ENCODE measurements at places on chromosomes 1 and 21.

DNA sequence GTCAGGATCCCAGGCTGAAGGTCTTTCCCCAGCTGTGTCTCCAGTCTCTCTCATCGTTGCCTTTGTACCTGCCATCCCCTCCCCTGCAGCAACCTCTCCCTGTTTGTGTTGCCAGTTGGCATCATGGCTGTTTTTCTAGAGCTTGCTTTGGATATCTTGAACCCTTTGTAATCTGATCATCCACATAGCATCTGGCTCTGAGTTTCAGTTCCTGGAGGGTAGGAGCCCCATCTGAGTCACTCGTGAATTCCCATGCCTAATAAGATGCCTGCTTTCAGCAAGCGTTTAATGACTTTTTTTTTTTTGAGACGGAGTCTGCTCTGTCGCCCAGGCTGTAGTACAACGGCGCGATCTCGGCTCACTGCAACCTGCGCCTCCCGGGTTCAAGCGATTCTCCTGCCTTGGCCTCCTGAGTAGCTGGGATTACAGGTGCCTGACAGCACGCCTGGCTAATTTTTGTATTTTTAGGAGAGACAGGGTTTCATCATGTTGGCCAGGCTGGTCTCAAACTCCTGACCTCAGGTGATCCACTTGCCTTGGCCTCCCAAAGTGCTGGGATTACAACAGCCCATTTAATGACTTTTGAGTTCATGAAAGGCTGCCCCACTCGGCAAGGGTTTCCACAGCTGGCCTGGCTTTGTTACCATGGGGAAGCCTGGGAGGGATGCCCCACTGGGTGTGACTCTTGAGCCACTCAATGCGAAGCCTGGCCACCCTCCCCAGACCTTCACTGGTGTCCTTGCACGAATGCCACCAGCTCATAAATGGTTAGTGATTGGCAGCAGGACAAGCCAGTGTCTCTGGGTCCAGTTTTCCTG, 11.9 kb downstream of the ALPL start:
- DNase-seq, result no peak

- DNase-seq, result no peak
Measured at GRCh38 chr1:60054374-60054773, 19.2 kb downstream of the C1orf87 start.

- DNase-seq, result no peak
Measured at GRCh38 chr1:113811156-113811887, 954 bp downstream of the RSBN1 start.

DNA sequence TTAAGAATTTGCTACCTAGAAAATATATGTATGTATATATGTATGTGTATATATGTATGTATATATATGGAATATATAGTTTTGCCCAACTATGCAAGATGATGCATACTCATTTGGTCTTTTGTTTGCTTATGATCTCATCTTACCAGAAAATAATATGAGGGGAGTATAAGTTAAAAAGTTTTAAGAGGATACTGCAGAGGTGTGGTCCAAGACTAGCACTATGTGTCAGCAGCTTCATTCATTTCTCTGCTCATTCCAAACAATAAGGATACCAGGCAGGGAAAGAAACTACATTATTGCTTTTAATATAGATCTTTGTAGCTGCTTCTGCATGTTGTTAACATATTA, 22.8 kb downstream of the RCOR3 start:
- no peak for DNase-seq

GRCh38 chr1:227855687-227856086, 40.2 kb downstream of the PRSS38 start:
- no peak for DNase-seq

DNA sequence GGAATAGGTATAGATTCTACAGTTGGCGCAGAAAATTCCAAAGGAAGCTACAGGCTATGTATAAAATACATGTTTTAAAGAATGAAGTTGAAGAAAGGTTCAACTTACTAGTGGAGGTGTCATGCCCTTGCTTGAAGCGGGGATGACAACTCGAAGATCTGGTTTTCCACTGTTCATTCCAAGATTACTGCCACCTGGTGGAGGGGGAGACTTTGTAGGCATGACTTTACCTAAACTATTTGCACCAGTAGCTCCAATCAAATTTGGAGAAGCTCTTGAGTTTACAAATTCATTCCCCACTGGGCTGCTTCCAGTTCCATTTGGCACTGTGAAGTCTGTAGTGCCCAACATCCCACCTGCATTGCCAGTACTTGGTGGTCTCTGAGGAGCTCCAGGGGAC, 81.7 kb downstream of the AXDND1 start:
- DNase-seq, result no peak

GRCh38 chr1:170576980-170577379, 45.0 kb downstream of the GORAB start:
- DNase-seq, result no peak

GRCh38 chr1:163191301-163191700, 11.4 kb downstream of the RGS5 start:
- no peak for DNase-seq

DNA sequence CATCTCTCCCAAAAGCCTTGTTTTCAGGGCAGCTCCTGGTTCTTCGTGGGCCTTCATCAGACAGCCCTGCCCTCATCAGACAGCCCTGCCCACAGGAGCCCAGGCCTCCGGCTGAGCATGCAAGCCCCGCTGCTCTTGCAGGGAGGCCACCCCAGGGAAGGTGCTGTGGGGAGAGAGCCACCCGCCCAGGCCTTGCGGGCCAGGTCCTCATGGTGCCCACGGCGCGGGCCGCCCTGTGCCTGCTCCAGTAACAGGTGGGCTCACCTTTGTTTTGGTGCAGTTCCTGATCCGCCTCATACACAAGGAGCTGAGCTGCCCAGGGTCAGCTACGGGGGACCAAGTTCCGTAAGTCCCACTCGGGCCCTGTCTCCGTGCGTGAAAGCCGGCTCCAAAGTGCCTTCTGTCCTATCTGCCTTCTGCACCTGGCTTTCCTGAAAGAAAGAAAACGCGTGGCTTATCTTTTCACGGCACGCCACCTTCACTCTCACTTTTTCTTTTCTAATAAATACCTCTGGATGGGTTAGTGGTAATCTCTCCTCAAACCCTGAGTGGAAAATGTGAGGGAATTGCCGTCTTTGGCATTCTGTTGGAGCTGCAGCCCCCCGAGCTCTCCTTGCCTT, 65.9 kb downstream of the SLC37A1 start:
- DNase-seq, result no peak

DNA sequence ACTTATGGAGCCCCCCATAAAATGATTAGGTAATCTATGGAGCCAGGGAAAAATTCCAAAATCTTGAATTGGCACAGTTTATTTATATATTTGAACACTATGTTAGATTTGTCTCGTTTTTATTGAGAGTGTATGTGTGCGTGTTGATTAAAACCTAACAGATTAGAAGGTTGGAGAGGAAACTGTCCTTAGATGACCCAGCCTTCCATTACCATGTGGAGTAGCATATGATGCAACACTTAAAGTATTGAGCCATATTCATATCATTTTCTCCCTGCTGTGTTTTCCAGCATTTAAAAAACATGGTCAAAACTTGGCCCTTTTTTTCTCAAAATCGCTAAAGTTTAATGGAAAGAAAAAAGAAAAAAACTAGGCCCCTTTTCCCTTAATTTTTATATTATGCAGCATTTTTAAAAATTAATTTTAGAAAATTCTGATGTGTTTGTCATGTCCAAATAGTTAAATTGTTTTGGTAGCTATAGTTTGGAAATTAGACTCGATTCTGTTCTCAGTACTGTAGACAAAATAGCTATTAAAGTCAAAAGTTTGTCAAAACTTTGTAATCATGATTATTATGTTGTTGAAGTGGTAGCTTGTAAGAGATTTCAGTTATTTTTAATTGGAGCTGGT, 2.3 kb downstream of the LRRC8D start:
- no peak for DNase-seq

All from NCI-H1930 (cell line).